ENCODE measurements at places on chromosomes 5 and 9.

- DNase-seq, result no peak
These were observed at the start of gene FAM221B for GRCh38 chr9:35828716-35829083. Gene FAM221B (minus strand): TSS chr9:35828732. CDS start chr9:35826161, 2,571 bp downstream.

- DNase-seq, result no peak
These were observed 8.2 kb upstream of the TNFAIP8 start for GRCh38 chr5:119347574-119347973.

DNA sequence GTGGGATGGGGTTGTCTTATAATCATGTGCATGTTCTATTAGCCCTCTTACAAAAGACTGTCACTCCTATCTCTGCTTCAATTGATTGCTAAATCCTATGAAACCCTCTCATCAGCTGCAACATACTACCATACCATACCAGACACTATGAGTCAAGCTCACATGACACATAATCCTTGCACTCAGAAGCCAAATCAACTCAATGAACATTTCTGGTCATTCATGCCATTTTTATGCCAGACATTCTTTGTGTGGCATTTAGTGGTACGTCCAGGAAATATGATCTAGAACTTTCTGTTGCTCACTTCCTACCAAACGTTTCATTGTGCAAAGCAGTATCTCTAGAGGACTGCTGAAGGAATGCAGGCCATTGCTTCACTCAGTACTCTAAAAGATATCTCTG lies 159.2 kb upstream of the GNA14 start:
- no peak for DNase-seq

- DNase-seq, result no peak
These were observed 292.8 kb downstream of the YTHDC2 start for GRCh38 chr5:113806250-113806649.

Data from NK-92 treated with Interleukin-12 subunit alpha and Interleukin-12 subunit beta, amount 100 ng/mL, for 24 hours (cell line).